ENCODE measurements at places on chromosomes 5 and 9. TPM values are rescaled to one million over a fixed set of nuclear protein-coding genes. Genes with fewer than 3 reads are reported as not detected.
A peak's percentile ranks its signal among the peaks of the same experiment; 100 is the strongest.

OR1Q1 gene
- total RNA-seq = not detected

NOXA1 gene
- total RNA-seq = 0.91 TPM

ELOVL7 gene
- total RNA-seq = not detected

MELK gene
- total RNA-seq = 52.1 TPM

GSN gene
- total RNA-seq = 130 TPM

TAF11L6 gene
- total RNA-seq = not detected

KCNIP1 gene
- total RNA-seq = not detected

CDC20B gene
- 0.14 TPM for total RNA-seq

FABP6 gene
- total RNA-seq = not detected

TAF11L10 gene
- total RNA-seq = not detected

NEUROG1 gene
- total RNA-seq = not detected

PCDHGA1 gene
- total RNA-seq = 0.22 TPM

CLIC3 gene
- total RNA-seq = not detected

- no peak for DNase-seq
Observed at GRCh38 chr5:178203670-178204181, 607 bp upstream of the HNRNPAB start.

DNA sequence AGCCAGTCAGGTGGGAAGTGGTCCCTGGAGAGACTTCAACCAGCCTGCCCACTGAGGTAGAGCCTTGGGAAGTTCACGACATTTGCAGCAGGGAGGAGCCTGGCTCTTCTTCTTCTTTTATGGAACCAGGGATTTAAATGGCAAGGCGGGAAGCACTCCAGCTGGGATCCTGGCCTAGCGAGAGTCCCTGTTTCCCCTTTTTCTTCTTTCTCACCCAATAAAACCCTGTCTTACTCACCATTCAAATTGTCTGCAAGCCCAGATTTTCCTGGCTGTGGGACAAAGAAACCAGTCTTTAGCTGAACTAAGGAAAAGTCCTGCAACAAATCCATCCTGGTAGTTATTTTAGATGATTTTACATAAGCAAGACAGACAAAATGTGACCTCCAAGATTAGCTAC, 503.7 kb downstream of the CDH10 start:
- DNase-seq = no peak

GRCh38 chr5:155620821-155621410, 607.4 kb downstream of the KIF4B start:
- no peak for DNase-seq

GRCh38 chr9:2729721-2730120, 12.4 kb downstream of the KCNV2 start:
- DNase-seq = no peak

GRCh38 chr9:109652112-109652511, 127.9 kb upstream of the PALM2AKAP2 start:
- no peak for DNase-seq

DNA sequence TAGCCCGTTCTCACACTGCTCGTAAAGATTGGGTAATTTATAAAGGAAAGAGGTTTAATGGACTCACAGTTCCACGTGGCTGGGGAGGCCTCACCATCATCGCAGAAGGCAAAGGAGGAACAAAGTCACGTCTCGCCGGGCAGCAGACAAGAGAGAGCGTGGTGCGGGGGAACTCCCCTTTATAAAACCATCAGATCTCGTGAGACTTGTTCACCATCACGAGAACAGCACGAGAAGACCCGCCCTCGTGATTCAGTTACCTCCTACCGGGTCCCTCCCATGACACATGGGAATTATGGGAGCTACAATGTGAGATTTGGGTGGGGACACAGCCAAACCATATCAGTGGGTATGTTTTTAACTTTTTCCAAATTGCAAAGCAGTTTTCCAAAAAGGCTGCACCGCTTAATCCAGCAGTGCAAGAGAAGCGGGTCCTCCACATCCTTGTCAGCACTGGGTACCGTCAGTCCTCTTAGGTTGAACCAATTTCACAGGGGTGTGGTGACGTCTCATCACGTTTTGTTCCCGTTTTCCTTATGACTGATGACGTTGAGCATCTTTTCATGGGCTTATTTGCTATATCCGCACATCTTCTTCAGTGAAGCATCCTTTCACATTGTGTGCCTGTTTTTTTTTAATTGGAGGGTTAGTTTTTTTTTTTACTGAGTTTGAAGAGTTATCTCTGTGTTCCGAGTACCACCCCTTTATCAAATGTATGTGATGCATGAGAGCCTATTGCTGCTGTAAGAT, 8.0 kb upstream of the FCN2 start:
- DNase-seq = no peak

DNA sequence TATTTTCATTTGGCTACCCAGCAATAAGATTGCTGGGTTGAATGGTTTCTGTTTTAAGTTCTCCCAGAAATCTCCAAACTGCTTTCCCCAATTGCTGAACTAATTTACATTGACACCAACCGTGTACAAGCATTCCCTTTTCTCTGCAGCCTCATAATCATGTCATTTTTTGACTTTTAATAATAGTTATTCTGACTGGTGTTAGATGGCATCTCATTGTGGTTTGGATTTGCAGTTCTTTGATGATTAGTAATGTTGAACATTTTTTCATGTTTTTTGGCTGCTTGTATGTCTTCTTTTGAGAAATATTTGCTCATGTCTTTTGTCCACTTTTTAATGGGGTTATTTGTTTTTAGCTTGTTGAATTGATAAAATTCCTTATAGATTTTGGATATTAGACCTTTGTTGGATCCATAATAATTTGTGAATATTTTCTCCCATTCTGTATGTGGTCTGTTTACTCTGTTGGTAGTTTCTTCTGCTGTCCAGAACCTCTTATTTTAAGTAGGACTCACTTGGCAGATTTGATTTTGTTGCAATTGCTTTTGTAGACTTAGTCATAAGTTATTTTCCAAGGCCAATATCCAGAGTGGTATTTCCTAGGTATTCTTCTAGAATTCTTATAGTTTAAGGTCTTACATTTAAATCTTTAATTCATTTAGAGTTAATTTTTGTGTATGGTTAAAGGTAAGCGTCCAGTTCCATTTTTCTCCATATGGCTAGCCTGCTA, 793.7 kb downstream of the BRINP1 start:
- DNase-seq = no peak

GRCh38 chr9:127505396-127506116, 54.2 kb downstream of the LRSAM1 start:
- DNase-seq = peak; percentile 37

DNA sequence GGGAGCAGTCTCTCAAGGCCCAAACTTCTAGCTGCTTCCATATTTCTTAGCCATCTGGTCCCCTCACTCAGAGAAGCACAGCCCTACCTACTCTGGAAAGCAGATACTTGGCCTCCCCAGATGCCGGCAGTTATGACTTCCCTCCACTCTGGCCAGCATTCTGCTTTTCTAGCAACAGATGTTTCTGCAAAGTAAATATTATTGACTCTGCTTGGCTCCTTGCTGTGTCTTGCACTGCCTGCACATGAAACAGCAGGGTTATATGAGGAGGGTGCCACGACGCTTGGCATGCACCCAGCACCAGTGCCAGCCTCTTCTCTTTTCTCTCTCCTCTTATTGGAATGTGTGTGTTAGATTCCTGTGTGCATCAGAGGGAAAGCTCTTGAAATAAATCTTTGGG, 99.7 kb downstream of the ARHGAP26 start:
- DNase-seq = peak; percentile 55

DNA sequence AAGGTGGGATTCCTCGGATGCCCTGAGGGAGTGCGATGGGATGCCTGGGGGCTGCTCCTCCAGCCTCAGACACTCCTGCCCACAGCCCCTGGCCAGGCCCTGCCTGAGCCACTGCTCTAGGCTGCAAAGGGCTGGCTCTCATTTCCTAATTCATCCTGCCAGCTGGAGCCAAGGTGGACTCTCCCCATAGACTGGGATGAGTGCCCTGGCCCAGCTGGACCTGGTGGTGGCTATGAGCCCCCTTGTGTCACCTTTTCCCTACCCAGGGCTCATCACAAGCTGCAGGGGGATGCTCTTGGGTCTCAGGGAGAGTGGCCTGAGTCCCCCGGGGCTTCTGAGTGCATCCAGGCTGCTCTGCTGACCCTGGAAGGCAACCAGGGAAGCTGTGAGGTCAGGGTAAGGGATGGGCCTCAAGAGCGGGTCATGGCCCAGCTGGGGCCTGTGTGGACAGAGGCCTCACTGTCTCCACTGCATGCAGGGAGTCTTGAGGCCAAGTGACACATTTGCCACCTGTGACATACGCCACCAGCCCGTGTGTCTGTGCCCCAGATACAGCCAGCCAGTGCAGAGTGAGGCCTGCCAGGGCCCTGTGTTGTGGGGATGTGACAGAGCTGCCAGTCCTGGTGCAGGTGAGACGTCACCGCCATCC, 102.7 kb upstream of the IER5L start:
- no peak for DNase-seq

- DNase-seq = no peak
Observed at GRCh38 chr5:132224716-132225115, 2.9 kb downstream of the P4HA2 start.

- DNase-seq = no peak
Observed at GRCh38 chr9:131447148-131447547, 53.3 kb downstream of the PRRC2B start.

- DNase-seq = peak; percentile 44
Observed at GRCh38 chr5:143456952-143457547, 53.6 kb upstream of the NR3C1 start.

GRCh38 chr5:41738710-41739354, 131.4 kb downstream of the OXCT1 start:
- DNase-seq = no peak

DNA sequence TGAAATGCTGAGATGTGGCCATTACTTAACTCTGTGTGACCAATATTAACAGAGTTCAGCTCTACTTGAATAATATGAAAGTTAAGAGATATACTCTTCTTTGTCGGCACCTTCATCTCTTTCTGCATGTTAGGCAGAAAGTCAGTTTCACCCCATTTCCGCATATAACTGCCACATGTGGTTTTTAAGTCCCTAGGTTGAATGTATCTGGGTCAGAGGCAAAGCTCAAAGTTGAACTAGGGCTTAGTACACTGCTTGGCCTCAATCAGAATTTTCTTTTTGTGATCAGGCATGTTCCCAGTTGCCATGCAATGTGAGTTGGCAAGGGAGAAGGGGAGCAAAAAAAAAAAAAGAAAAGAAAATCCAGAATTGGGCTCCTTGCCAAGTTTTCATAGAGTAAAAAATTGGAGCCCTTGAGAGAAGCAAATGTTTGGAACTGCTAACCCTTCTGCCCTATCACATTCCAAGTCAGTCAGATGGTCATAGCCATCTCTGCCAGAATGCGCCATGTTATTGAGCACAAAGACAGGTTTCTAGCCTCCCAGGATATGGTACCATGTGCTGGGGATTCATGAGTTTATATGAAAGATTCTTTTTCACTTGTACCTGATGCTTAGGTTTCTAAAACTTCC, 251.2 kb upstream of the RORB start:
- no peak for DNase-seq

- no peak for DNase-seq
Observed at GRCh38 chr5:43336159-43336558, 22.9 kb upstream of the HMGCS1 start.

GRCh38 chr9:136171009-136171800, 33.7 kb downstream of the LHX3 start:
- DNase-seq = no peak

DNA sequence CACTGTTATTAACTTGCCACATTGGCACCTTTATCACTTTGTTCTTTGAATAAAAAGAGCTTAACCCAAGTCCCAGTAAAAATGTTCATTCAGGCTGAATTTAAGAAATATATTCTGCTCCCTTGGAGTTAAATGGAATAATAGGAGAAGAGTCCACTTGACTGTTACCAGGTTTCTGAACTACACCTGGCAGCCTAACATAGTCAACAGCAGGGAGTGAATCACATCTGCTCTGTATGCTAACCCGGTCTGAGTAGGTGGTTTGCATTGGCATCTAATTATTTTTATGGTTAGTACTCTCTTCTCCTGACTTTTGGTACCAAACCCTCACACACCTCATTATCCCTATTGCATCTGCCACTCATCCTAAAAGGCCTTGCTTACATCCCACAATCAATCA, 86.7 kb downstream of the STK32A start:
- no peak for DNase-seq

Data from endothelial cell of umbilical vein (primary cell).